ENCODE measurements at places on chromosomes 13 and 19.
A peak's percentile ranks its signal among the peaks of the same experiment; 100 is the strongest.

DNA sequence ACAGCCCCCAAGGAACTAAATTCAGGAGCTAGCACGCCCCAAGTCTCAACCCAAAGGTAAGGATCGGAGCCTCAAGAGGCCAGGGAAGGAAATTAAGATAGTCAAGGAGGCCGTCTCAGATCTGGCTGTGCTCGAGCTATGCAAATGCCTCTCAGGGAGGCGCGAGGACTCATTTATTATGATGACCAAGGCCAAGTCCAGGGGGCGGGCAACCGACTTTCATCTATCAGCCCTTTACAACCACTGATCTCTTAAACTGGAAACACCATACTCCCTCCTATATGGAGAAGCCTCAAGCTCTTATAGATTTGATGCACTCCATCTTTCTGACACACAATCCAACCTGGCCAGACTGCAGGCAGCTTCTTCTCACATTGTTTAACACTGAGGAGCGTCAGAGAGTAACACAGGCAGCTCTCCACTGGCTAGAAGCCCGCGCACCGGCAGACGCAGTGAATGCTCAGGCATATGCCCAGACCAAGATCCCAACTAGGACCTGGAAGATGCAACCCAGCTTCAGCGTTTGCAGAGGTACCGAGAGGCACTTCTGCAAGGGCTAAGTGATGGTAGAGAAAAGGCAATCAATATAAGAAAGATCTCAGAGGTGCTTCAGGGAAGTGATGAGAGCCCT lies 9.6 kb upstream of the SLC15A1 start:
- DNase-seq: no peak

- no peak for DNase-seq
Observed at GRCh38 chr19:46159418-46160232, 11.6 kb downstream of the IGFL2 start.

GRCh38 chr19:19434483-19435045 lies 29.1 kb downstream of the GATAD2A start:
- no peak for DNase-seq

GRCh38 chr13:100506154-100506553 lies 82.4 kb downstream of the GGACT start:
- peak; percentile 9 for DNase-seq

GRCh38 chr13:62432906-62433305 lies 1017.3 kb upstream of the PCDH20 start:
- no peak for DNase-seq

DNA sequence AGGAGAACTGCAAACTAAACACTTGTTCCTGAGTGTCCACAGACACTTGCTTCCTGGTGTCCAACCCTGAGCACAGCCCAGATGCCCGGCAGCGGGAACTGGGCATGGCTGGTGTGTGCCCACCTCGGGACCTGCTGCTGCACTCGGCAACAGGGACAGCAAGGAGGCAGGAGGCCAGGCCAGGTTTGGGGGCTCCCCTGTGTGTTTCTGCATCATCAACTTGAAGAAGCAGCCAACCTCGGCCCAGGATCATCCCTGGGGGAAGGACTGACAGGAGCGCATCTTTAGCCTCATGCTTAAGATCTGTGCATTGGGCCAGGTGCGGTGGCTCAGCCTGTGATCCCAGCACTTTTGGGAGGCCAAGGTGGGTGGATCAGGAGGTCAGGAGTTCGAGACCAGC lies 35.1 kb upstream of the LDLR start:
- no peak for DNase-seq

GRCh38 chr19:47257411-47258169 lies 1.3 kb downstream of the CCDC9 start:
- no peak for DNase-seq

DNA sequence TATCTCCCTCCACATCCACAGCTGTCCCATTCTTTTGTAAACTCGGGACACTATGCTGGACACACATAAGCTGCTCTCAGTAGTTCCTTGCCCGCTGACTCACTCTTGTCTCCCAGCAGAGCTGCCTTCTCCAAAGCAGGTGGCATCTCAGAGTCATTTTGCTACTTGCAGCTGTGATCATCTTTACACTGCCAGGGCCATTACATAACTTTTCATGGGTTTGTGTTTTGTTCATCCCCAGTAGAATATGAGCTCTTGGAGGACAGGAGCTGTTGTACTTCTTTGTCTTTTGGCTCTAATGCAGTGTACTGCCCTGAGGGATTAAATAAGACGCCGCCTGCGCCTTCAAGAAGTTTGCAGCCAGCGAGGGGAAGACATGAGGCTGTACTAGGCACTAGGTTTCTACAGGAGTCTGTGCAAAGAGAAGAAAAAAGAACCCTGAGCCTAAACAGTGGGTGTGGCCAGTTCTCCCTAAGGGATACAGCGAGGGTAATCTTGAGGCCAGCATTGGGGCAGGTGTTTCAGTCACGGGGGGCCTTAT lies 40.8 kb upstream of the GPR183 start:
- DNase-seq: no peak

GRCh38 chr19:16946951-16947940 lies 58.4 kb downstream of the F2RL3 start:
- DNase-seq: no peak

- no peak for DNase-seq
Observed at GRCh38 chr13:72562686-72563085, 164.7 kb downstream of the MZT1 start.

GRCh38 chr13:41606646-41607045 lies 149.3 kb downstream of the RGCC start:
- no peak for DNase-seq

DNA sequence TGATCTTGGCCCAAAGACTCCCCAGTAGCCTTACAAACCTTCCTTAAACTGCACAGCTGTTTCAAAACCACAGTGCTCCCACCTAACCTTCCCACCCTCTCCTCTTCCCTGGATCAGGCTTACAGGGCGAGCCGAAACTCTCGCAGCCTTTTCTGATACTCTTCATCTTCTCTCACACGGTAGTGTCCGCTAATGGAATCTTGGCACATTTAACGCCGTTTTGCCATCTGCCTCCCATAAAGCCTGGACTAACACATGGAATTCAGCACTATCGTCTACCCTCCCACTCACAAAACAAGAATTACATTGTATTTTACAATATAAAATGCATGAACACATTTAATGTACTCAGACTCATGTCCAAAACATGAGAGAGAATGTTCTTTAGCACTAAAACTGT lies 135.9 kb downstream of the RAP2A start:
- no peak for DNase-seq

DNA sequence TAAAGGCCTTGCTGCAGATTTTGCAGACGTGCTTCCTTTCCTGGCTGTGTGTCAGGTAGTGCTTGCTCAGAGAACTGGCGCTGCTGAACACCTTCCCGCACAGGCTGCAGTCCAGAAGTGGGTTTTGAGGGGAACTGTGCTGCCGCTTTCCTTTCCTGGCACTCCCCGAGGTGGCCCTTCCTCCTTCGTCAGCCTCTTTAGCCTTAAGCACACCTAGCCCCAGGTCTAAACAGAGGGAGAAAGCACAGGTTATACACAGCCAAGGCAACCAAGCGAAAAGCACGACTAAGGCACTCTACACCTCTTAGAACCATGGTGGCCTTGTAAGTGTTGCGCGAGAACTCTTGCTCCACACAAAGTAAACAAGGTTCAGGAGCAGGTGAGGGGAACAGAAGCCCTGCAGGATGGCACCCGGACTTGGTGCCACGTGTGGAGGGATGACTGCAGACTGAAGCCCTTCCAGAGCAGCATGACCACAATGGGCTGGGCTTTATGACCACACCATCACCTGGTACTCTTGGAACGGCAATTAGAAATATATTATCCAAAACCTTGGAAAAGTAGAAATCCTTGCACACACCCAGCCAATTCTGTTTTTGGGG lies 23.6 kb downstream of the ZNF541 start:
- no peak for DNase-seq

Measured in activated CD4-positive, alpha-beta T cell treated with anti-CD3 and anti-CD28 coated beads, Interleukin-2, amount 50 U/mL, for 24 hours (primary cell).